ENCODE measurements at places on chromosomes 11 and 22.

DNA sequence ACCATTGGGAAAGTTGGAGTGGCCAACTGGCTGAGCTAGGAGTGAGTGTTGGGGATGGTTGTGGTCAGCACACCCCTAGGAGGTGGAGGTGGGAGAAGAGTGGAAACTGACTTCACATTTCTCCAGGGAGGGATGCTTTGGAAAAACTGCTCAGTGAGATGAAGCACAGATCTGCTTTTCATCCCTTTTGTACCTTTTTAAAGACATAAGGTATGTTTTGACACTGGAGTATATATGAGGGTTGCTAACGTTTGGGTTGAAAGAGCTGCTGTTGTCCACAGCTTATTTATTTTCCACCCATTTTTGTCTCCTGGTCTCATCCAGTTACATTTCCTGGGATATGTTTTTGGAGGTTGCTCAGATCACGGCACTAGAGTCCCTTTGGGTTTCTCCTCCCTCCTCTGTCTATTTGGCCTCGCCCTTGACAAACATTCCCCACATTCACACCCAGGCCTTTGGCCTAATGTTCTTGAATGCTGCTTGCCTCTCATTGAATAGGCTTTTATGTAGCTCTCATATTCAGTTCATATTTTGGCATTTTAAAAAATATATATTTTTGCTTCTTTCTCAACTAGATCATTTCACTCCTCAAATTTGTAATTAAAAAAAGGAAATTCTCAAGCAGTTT, 8.3 kb downstream of the SREBF2 start:
- DNase-seq: no peak

DNA sequence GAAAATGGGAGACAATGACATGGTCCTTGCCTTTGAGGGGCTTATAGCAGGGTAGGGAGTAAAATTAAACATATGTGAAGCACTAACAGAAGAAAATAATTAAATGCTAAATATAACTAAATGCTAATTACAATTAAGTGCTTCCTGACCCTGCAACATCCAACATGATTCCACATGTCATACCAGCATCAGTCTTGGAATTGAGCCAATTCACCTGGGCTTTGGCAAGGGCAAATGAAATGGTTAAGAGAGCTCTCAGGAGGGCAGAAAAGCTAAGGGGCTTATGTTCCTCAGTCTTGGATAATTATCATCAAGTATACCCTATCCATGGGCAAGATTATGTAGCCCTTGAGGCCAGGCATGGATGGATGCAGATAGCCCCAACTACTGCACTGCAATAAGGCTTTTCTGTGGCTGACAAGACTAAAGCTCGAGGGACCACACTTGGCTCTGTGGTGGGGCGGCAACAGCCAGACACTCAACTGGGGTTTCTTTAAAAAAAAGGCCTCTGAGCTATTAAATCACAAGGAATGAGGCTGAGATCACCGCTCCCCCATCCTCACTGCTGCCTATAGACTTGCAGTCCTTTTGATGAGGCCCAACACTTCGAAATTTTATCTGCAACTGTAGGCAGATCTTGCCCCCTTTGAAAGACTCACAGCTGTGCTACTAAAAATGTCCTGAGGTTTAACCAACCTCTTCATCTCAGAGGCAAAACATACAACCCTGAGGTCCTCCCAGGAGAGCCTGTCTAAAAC, 39.0 kb downstream of the IL18BP start:
- DNase-seq: no peak

DNA sequence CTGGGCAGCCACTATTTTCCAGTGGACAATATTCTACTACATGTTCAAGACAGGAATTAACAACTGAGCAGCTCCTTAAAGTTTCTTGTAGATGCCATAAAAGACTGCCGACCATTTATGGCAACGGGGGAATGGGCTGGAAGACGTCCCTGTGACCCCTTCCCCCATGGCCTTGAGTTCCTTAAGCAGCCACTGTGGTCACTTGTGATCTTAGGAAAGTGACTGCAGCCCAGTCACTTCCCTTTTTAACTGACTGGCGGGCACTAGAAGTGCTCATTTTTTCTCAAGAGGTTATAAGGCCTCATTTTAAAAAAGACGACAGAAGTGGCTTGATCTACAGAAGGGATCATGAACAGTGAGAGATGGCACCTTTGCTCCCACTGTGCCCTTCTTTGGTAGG, 153.2 kb upstream of the NARS2 start:
- DNase-seq: no peak

DNA sequence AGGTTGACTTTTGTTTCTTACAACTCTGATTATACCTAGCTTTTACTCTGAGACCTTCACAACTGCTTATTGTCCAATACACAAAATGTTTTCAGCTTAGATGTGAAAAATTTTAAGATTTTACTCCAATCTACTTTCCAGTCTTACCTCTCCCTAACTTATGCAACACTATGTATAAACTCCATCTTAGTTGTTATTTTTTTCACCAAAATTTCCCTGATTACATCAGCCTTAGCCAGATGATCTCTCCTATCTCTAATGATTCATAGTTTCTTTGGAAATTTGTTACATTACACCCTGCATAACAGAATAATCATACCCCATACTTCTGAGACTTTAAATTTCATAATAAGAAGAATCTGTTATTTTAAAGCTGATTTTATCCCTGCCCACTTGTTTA, 621.0 kb upstream of the ANO3 start:
- DNase-seq: no peak

DNA sequence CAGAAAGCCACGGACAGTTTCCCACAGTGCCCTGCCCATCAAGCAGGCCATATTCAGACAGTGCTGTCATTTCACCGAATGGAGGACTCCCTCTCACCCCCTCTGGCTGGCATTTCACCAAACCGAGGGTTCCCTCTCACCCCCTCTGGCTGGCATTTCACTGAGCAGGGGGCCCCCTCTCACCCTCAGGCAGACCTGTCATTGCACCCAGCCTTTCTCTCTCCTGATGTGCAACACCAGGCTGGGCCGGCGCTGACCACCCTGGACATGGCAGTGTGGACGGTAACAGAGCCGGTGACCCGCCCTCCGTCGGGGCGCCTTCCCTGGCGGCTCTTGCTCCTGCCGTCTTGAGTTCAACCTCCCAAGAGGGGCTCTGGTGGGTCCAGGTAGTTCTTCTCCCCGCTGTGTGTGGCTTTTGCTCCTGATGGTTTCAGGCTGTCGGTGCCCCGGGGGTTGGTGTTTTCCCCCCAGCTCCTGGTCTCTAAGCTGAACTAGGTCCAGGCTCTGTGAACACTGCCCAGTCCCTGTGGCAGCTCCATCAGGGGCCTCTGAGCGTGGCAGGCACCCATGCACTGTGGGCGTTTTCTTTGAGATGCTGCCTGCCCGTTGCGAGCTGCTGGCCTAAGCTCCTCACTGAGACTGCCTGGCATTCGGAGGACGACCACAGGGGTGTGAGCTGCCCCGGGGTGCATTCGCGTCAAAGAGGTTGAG, 46.9 kb downstream of the SMIM38 start:
- DNase-seq: no peak

- no peak for DNase-seq
Measured at GRCh38 chr11:80838153-80838552, 1397.3 kb upstream of the TENM4 start.

- DNase-seq: no peak
Measured at GRCh38 chr22:27438271-27438980, 363.1 kb downstream of the MN1 start.

- peak; percentile 50 for DNase-seq
Measured at GRCh38 chr22:26547426-26547825, 35.2 kb upstream of the TFIP11 start.

Measured in activated CD4-positive, alpha-beta T cell treated with anti-CD3 and anti-CD28 coated beads for 48 hours (primary cell).